Activated naive CD8-positive, alpha-beta T cell treated with anti-CD3 and anti-CD28 coated beads for 36 hours (primary cell): ENCODE measurements at places on chromosomes 4 and X.

DNA sequence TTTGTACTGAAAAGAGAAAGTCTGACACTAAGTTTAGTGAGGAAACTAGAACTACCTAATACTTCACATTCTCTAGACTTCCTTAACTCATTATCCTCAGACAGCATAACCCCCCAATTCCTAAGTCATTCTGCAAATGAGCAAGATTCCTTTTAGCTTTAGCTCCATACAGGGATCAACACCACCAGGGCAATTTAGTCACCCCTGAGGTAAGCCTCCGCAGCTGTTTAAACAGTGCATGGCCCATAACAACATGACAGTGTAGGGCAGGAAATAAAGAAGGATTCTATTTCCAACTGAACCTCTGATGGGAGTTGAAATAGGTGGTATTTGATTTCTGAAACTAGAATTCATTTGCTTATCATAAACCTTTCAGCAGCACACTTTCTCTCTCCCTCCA, 112.8 kb upstream of the DKK2 start:
- no peak for DNase-seq

GRCh38 chr4:151408380-151408629, 671 bp upstream of the FHIP1A start:
- DNase-seq: no peak

DNA sequence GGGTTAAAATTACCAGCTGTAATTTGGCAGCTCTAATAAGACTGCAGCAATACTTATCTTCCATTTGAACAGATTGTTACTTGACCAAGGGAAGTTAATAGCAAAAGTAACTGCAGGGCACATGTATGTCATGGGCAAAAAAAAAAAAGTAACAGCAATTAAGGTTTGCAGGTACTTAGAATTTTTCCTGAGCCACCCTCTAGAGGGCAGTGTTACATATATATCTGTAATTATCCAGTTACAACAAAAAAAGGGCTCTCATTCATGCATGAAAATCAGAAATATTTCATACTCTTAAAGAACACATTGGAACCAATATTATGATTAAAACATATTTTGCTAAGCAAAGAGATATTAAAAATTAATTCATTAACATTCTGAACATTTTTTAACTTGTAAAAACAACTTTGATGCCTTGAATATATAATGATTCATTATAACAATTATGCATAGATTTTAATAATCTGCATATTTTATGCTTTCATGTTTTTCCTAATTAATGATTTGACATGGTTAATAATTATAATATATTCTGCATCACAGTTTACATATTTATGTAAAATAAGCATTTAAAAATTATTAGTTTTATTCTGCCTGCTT, 25.1 kb downstream of the XIAP start:
- no peak for DNase-seq

GRCh38 chr4:183146478-183146877, 47.4 kb downstream of the WWC2 start:
- no peak for DNase-seq

GRCh38 chrX:45196701-45197100, 4.0 kb downstream of the DIPK2B start:
- DNase-seq: no peak

DNA sequence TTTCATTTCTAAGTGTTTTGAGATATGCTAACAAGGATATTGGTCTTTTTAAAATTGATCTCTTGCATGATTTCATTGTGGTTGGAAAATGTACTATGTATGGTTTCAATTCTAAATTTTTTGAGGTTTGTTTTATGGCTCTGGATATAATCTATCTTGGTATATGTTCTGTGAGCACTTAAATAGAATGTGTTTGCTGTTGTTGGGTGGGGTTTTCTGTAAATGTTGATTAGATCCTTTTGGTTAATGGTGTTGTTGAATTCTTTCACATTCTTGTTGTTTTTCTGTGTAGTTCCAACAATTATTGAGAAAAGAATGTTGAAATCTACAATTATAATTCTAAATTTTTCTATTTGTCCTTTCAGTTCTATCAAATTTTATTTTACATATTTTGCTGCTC, 42.6 kb upstream of the GNRHR start:
- no peak for DNase-seq

- no peak for DNase-seq
Measured at GRCh38 chr4:124904723-124905388, 192.3 kb upstream of the ANKRD50 start.

GRCh38 chr4:118760092-118760491, 74.9 kb downstream of the METTL14 start:
- no peak for DNase-seq

GRCh38 chr4:113958766-113959538, 20.5 kb downstream of the ARSJ start:
- DNase-seq: no peak

DNA sequence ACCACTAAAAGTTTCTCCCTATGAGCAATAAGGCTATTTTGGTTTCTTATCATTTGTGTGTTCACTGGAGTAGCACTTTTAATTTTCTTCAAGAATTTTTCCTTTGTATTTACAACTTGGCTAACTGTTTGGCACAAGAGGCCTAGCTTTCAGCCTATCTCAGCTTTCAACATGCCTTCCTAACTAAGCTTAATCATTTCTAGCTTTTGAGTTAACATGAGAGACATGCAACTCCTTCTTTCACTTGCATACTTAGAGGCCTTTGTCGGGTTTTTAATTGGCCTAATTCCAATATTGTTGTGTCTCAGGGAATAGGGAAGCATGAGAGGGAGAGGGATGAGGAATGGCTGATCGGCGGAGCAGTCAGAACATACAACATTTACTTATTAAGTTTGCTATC, 349.8 kb downstream of the OPHN1 start:
- no peak for DNase-seq

DNA sequence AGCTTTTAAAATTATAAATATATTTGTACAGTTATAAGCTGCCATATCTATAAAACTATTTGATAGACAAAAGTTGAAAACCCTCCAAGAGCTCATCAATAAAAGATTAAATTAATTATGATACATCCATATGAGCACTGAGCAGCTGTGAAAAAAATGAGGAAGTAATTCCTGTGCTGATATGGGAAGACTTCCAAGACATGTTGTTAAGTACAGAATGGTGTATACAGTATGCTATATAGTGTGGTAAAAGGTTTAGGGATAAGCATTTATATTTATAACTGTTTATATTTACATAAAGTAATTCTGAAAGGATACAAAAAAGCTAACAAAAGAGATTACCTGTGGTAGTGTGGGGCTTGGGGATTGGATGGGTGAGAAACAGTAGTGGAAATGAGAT, 92.8 kb upstream of the BMP2K start:
- no peak for DNase-seq
